ENCODE measurements at places on chromosomes 4 and X.
A peak's percentile ranks its signal among the peaks of the same experiment; 100 is the strongest.

DNA sequence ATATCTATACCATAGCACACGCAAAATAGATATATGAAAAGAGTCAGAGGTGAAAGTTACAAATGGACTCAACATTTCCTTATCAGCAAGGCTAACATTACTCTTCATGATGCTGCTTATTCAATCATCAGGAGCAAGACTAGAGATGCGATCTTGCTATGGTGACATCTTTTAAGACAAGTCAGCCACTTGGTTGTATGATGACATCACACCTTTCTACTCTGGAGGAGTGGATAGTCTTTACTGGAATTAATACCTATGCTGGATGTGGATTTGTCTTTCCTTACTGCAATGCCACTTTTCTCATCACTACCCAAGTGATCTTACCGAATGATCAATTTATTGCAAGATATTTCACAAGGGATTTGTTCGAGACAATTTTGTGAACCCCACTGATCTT lies 87.0 kb upstream of the SPOCK3 start:
- no peak for DNase-seq

DNA sequence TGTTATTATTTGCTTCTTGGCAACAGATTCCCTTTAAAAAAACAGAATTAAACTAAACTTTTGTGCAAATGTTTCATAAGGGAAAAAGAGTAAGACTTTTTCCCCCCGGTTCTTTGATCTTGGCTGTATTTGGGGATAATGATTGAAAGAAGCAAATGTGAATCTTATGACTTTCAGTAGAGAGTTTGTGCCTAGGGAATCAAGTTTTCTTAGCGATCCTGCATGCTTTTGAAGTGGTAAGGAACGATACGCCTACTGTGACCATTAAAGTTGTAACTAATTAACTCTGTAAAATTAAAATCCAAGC lies 9.0 kb downstream of the ATP10D start:
- no peak for DNase-seq

GRCh38 chr4:75031775-75032174 lies 98.9 kb downstream of the PARM1 start:
- DNase-seq: no peak

DNA sequence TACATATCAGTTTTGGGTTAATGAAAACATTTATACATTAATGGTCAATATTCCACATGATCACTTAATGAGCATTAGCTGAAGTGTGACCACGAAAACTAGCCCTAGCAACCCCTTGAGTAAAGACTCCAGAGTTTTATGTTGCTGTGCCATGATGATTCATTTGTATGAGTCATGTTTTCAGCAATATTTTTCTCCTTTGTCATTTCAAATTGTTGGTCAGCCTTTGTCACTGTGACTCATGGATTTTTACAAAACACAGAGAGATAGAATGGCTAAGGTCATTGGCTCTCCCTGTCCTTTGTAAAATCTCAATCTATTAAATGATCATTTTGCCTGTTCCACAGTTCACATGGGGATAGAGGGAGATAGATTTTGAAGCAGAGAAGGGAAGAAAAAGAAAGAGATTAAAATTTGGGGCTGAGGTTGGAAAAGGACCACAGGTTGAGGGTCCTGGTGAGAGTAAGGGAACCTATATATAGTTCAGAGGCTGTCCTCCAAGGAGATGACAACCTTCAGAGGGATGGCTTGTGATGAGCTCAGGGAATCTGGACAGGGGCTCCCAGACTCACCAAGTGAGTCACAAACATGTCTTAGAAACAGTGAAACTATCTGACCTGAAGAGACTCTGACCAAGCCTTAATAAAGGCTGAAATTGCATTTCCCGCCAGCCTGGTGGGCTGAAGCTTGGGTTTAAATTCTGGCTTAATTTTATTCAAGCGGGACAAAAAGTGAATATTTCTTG lies 25.6 kb downstream of the NR0B1 start:
- no peak for DNase-seq

DNA sequence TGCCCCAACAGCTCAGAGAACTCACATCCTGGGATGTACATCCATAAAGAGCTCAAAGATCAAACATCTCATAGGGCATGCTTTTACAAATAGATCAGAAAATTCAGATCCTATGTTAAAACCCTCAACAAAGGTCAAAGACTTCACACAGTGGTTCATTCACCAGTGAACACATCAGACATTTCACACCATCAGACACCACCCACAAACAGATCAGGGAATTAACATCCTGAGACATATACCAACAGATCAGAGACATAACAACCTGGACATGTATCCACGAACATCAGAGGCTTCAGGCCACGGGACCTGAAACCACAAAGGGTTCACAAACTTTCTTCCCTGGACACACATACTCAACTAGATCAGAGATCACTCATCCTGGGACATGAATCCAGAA lies 23.4 kb downstream of the SUV39H1 start:
- no peak for DNase-seq

DNA sequence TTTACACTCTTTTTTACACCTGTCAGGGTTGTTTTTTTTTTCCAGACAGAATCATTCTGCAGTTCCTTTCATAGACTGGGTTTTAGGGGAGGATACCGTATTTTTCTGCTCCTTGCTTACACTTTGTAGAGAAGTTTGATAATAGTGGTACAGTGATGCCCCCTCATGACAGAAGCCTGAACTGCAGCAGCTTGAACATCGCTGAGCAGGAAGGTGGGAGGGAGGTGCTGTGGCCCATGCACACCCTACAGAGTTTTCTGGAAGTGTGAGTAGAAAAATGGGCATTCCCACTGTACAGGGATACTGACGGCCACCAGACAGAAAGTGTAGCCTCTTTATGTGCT lies 54.5 kb downstream of the RAB40A start:
- DNase-seq: peak; percentile 35

DNA sequence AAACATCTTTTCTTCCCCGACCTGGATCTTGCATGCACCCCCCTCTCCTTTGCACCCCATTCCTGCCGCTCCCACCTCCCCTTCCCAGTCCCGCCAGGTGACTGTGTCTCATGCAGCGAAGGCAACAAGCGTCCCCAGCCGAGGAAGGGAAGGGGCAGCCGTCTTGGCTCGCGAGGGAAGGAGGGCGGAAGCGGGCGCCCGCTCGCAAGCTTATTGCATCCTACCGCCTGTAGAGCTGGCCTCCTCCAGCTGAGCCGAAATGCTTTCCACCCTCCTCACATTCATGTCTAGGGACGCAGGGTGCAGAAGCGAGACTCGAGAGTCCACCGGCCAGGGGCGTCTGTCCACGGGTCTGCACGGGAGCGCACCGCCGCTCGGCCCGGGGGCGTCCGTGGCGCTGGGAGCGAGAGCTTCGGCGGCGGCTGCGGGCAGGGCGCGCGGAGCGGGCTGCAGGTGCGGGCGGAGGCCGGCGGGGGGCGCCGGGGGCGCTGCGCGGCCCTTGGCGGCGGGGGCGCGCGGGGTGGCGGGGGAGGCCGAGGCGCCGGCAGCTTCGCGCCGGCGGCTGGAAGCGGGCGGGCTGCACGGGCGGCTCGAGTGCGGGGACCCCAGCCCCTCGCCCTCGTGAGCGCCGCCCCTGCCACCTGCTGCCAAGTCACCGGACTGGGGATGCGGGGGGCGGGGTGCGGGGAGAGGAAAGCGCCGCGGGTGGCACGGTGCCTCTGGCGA lies at the start of gene KCNIP4:
TSS of gene KCNIP4 (minus strand) at position 426 of the 726 bp plus-strand sequence.
- DNase-seq: no peak

DNA sequence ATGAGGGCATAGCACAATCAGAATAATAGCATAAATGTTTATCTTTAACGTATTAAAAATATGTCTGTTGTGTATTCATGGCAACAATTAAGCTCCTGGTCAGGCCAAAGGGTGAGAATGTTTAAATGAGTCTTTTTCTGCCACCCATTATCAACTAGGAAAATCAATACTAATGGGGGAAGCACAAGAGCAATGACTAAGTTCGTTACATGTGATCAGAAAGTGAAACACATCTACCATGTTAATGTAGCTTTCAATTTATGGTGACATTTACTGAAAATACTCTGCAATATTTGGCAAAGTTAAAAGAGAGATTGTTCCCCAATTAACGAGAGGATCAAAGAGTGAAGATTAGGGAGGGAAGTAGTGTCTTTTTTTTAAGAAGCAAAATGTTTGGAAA lies 143.7 kb downstream of the NAA11 start:
- DNase-seq: no peak

GRCh38 chr4:99104153-99104552 lies 15.6 kb upstream of the ADH5 start:
- DNase-seq: no peak

DNA sequence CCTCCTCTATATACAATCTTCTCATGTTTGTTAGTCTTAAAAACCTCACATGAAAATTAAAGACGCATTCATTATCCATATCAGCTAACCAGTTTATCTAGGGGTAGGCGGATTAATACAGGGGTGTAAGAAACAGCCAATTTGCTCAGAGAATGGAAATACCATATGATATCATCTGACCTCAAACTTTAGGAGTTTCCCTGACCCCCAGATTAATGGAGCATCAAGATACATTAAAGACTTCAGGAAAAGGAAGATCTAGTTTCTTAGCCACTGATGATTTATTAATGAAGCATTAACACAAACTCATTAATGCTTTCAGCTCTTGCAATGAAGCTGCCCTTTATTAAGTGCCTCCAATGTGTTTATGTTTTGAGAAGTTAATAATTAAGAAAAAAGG lies 67.5 kb downstream of the CAMK2D start:
- DNase-seq: no peak

DNA sequence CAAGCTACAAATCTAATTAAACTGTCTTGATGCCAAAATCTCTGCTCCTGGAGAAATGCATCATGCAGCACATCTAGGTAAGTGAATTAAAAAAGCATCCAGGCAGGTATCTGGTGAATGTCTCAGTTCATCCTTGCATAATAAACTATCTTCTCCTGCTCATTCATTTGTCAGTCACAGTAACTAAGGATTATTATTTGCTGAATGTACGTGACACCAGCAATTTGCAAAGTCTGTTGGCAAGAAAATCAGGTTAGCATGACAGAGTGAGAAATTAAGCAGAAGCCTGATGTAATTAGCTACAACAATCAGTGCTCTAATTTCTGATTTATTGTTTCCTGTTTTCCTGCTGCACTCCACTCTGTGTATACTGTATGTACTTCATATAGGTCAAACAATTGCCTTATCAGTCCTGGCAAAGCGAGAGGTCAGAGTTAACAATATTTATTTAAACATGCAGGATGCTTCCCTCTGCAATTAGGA lies 213.6 kb downstream of the FBXO8 start:
- no peak for DNase-seq

GRCh38 chr4:63786171-63786570 lies 623.1 kb downstream of the TECRL start:
- DNase-seq: no peak
